Activated naive CD4-positive, alpha-beta T cell (primary cell): ENCODE measurements at places on chromosomes 2 and 18.

GRCh38 chr2:82823892-82824291 is 1635.2 kb downstream of the SUCLG1 start:
- DNase-seq: no peak

GRCh38 chr2:183532514-183532913 is 408.3 kb downstream of the NUP35 start:
- no peak for DNase-seq

GRCh38 chr2:156959481-156959880 is 298.0 kb upstream of the GALNT5 start:
- DNase-seq: no peak

GRCh38 chr2:56671973-56672569 is 488.3 kb downstream of the CCDC85A start:
- no peak for DNase-seq

DNA sequence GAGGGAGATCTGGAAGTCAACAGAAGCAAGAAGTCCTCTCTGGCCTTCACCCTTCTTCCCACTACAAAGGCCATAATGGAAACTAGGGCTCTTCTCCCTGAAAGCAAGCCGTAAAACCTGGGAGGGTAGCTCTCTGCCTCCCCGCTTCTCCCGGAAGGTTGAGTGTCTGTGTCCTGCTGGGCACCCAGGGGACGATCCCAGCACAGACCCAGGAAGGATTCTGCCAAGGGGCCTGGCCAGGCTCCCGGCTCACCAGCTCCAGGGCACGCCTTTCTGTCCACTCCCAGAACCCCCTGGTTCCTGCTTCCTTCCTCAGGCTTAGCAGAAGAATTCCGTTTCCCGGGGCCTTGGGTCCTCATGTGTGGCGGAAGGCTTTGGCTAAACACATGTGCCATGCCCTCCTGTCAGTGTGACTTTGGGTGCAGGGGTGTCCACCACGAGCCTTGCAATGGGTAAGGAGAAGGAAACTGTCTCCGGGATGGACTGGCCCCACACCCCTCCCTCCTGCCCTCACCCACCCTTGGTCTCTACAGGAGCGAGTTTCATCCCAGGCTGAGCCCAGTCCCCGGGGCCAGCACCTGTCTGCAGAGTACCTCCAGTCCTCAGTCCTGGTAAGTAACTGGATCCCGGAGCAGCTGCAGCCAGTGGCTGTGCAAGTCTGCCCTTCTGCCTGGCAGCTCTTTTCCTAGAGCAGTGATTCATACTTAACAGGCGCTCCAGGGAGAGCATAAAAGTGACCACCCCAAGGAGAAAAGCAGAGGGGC is 135.8 kb downstream of the TPO start:
- no peak for DNase-seq

DNA sequence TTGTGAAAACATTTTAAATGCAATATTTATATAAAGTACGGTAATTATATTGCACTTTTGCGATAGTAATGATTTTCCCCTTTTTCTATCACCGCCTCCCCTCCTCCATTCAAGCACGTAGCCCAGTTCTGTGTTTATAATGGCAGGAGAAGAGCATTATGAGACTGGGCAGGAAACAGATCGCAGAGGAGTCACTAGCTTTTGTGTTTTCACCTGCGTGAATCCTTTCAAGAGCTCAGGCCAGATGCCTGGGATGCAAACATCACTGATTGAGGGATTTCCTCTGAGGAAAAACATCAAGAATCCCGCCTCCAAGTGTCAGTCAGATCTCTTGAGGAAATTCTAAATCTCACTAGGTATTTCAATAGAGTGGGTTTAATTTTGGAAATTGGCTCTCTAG is 178.4 kb upstream of the FN1 start:
- DNase-seq: no peak
